ENCODE measurements at places on chromosomes 6 and 20.

DNA sequence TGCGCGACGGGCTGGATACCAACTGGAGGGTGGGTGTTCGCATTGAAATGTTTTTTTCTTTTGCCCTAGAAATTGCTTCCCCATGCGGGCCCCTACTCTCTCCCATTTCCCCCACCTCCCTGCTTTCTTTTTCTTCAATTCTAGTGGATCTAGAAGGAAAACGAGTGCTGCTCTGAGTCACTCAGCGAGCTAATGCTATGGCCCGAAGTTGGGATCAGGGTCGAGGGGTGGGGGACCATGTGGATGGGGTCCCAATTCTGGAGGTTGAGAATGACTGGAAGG lies 71.5 kb downstream of the SOX4 start:
- no peak for DNase-seq

- DNase-seq = no peak
Measured at GRCh38 chr20:57707320-57707719, 2.5 kb downstream of the PMEPA1 start.

- DNase-seq = no peak
Measured at GRCh38 chr6:136761227-136761922, 30.9 kb downstream of the MAP3K5 start.

GRCh38 chr6:139706912-139707311 lies 332.5 kb upstream of the CITED2 start:
- no peak for DNase-seq

GRCh38 chr6:167972193-167972592 lies 25.3 kb upstream of the KIF25 start:
- no peak for DNase-seq

- DNase-seq = no peak
Measured at GRCh38 chr6:123042401-123042800, 46.4 kb downstream of the CLVS2 start.

DNA sequence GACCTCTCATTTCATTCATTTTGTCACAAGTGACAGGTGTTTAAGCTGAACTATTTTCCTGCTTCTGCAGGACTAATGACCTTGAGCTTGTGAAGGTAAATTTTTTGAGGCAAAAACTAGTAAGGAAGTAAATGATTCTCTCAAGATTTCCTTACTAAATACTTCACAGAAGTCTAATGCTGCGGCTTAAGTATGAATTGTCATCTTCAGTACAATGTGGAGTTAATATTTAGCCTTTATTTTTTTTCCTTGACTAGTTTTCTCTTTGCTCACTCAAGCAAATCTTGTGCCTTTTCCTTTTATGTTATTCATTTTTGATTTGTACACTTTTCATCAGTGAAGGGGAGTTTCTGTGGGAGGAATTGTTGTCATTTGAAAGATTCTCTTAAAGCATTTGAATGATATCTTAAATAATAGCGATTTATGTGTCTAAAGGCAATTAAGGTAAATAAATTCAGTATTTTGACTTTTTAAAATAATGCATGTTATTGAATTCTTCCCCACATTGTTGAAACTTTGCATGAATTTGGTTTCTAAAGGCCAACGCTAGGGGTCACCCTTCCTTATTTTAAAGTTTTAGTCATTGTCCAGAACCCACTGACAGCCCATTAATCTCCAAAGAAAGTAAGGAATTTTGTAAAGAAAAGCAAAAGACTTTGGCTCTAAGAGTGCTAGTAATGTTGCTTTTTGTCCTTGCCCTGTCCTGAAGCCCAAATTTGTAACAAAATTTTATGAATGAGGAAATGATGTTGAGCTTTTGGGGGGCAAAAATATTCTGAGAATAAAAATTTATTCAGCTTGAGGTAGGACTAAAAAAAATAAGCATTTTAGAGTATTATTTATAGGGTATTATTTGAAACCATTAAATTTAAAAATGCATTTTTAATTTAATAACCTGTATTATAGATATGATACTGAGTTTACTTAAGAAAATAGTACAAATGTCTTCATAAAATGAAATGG lies 157.4 kb upstream of the LAMA2 start:
- no peak for DNase-seq

GRCh38 chr20:51583499-51583898 lies 41.0 kb upstream of the NFATC2 start:
- DNase-seq = no peak

GRCh38 chr20:33753143-33753542 lies 21.3 kb downstream of the ZNF341 start:
- DNase-seq = no peak

DNA sequence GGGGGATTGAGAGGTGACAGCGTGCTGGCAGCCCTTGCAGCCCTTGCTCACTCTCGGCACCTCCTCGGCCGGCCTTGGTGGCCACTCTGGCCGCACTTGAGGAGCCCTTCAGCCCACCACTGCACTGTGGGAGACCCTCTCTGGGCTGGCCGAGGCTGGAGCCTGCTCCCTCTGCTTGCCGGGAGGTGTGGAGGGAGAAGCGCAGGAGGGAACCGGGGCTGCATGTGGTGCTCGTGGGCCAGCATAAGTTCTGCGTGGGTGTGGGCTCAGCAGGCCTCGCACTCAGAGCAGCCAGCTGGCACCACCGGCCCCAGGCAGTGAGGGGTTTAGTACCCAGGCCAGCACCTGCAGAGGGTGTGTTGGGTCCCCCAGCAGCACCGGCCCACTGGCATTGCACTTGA lies 912.2 kb upstream of the ADGRB3 start:
- DNase-seq = no peak

DNA sequence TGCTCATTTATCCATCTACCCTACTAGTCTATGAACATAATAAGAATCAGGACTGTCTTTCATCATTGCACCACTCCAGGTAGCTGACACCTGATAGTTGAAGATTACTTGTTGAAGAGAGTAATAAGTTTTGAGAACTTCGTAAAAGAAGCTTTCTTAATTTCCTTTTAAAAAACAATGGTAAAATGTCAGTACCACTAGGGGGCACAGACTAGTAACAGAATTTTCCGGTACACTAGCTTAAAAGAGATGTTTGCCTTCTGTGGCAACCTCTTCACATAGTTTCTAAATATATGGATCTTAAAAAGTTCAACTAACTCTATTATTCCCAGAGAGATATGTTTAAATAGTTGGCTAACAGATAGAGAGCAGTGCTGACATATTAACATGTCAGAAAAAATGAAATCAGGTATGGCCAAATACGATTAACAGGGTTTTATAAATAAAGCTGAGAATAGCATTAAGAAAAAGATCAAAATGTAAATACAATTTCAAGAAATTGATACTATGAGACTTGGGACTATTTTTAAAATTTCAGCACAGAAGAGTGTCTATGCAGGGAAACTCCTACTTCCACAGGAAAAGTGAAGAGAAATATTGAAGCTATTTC lies 5.4 kb upstream of the KCNQ5 start:
- no peak for DNase-seq

DNA sequence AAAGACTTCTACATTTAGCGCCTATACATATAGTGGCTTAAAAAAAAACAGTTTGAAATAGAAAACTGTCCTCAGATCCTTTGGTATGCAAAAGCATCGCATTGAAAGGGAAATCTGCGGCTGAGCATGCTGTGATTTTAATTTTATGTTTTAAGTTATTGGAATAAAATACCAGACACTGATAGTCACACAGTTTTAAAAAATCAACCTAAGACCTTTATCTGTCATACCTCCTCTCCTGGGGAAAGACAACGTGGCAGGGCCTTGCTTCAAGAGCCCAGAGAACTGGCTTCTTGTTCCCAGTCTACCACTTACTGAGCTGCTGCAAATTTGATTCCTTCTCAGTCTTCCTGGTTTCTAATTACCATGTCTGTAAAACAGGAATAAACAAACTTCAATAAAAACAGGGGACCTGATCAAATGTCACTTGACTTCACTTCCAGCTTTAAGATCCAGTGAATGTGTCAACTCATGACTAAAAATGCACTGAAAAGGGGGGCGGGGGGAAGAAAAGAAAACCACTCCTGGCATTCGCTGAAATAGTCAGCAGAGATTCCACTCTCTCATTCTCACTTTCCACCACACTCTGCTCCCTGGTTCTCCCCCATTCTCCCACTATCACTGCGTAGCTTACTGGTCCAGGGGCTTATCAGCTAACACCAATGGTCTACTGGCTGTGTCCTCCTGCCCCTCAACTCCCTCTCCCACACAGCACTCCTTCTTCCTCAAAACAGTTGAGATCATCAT lies 494.7 kb upstream of the MARCKS start:
- DNase-seq = no peak

All from head of caudate nucleus (tissue), 42 donors.